Fibroblast of skin of scalp (primary cell): ENCODE measurements at places on chromosomes 16 and 17.

- DNase-seq, result no peak
Measured at GRCh38 chr17:8256291-8256690, 7.2 kb downstream of the PFAS start.

DNA sequence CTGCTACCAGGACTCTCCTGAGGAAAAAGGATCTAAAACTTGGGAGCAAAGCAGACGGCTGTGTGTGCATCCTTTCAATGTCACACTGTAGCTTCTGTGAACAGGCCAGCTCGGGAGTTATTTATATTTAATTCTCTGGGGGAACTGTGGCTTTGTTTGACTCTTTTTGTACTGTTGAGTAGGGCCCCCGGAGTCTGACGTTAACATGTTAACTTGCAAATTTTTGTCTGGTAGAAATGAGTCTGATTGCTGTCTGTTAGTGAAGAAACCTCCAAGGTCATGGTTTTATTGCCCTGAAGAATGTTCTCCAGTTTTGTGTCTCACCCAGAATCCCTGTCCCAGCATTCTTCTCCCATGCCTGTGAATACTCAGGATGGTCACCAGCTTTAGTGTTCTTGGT, 14.2 kb upstream of the KCNG4 start:
- no peak for DNase-seq

GRCh38 chr17:68511671-68512246, 471 bp upstream of the PRKAR1A start:
- peak; percentile 61 for DNase-seq

DNA sequence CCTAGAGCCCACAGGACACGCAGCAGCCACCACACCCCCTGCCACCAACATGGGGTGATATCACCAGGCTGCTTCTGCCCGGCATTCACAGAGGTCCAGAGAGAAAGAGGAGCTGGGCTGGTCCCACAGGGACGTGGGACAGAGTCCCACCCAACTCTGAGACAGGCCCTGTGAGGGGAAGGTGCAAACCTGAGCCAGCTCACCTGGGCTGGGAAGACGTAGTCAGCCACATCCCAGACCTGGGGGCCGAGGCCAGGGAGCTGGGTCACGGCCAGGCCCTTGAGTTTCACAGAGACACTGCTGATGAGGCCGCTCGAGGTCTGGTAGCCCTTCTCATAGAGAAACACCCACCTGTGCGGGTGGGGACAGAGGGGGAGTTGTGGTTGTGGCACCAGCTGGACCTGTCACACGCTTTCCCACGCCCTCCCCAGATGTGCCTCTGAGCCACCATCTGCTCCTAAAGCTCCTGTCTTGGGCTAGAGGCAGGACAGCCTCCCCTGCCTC, 11.2 kb downstream of the P2RX1 start:
- DNase-seq, result no peak

- DNase-seq, result no peak
Measured at GRCh38 chr17:10420811-10421210, 939 bp downstream of the MYH8 start.

- DNase-seq, result no peak
Measured at GRCh38 chr17:39627047-39627711, 427 bp downstream of the PPP1R1B start.

GRCh38 chr16:23428351-23428750, 24.6 kb downstream of the COG7 start:
- no peak for DNase-seq

DNA sequence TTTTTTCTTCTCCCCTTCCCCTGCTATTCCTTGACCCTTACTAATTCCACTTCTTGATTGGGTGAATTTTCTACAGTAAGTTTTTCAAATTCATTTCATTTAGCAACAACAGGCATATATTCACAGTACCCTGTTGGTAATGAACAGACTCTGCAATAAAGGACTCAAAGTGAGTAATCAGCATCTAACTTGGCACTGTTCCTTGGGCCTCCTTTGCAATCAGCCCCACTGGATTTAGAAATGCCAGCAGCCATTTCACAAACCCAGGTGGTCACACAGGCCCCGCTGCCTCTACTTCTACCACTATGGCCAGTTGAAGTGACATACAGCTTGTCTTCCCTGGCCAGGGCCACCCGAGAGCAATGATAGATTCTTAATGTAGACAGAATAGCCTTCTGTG, 113.8 kb downstream of the CYB561 start:
- no peak for DNase-seq

DNA sequence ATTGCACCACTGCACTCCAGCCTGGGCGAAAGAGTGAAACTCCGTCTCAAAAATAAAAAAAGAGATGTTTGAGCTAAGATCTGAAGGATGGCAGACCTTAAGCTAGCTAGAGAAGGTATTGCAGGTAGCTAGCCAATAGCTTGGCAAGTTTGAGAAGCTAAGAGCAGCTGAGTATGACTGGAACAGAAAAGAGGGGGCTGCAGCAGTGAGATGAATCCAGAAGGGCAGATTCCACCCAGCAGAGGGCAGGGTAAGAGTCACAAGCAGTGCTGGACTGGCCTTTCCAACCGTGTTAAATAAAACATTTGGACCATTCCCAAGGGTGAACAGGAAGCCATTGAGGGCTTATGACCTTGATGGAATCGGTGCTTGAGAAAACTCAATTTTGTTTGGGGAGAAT, 5.7 kb upstream of the PHAF1 start:
- peak; percentile 46 for DNase-seq

DNA sequence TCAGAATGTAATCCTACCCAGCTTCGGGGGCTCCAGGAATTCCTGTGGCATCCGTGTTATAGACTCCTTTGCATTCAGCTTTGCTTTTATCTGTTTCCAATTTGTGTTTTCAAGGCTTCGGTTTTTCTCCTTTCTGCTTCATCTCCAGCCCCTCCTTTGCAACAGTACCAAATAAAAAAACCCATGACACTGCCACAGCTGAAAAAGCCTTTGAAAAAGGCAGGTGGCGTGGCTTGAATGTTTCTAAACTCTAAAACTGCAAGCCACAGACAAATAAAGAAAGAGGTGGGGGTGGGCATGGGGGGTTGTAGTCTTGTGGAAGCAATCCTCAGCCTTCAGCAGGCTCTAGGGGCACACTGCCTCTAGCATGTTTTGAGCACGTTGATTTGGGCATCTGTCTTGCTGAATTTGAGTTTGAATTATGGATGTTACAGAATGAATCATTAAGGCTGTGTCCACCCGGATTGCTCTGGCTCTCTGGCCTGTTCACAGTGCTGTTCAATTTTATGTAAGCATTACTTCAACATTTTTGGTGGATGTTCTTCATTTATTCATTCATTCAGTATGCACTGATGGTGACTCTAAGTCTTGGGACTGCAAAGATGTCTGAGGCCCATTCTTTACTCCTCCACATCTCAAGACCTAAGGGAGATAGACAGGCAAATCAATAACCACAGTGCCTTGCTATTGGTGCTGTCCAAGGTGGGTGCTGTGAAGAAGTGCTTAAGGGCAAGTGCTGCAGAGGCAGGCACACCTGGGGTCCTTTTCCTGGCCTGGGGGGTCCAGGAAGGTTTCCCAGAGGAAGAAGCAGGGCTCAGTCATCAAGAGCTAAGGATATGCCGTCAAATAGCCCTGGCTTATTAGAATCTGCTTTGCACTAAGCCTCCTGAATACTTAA, 77.4 kb downstream of the CDH13 start:
- DNase-seq, result no peak

GRCh38 chr16:68992521-68992920, 112.9 kb upstream of the HAS3 start:
- peak; percentile 68 for DNase-seq

GRCh38 chr17:70172923-70173322, 3.6 kb downstream of the KCNJ2 start:
- DNase-seq, result peak; percentile 23

GRCh38 chr17:60599220-60599619, 773 bp upstream of the PPM1D start:
- DNase-seq, result no peak

DNA sequence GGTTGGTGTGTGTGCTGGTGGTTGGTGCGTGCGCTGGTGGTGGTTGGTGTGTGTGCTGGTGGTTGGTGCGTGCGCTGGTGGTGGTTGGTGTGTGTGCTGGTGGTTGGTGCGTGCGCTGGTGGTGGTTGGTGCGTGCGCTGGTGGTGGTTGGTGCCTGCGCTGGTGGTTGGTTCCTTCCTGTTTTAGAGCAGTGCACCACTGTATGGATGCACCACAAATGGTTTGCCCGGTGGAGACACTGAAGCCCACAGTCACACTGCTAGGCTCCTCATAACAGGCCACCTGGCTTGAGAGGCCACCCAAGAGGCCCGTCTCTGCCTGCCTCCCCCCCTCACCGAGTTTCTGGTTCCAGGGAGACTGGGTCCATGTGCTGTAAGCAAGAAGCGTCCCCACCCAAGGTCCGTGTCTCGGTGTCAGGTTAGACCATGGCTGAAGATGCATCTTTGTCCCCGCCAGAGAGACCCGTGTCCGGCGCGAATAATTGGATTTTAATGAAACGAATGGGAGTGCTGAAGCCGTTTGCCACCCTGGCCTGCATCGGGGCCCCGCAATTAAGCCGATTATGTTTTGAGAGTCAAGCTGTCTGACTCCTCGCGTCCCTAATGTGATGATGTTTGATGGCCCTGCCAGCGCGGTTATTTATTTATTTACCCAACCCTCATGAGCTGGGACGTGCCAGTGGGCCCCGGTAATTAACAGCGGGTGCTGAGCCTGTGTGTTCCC, 161.3 kb upstream of the GSE1 start:
- DNase-seq, result no peak

DNA sequence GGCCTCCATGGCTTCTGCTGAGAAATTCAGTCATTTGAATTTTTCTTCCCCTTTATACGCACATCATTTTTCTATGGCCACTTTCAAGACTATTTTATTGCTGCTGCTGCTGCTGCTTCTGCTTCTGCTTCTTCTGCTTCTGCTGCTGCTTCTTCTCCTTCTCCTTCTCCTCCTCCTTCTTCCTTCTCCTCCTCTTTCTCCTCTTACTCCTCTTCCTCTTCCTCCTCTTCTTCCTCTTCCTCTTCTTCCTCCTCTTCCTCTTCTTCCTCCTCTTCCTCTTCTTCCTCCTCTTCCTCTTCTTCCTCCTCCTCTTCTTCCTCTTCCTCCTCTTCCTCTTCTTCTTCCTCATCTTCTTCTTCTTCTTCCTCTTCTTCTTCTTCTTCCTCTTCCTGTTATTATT, 22.4 kb downstream of the CPD start:
- DNase-seq, result no peak

DNA sequence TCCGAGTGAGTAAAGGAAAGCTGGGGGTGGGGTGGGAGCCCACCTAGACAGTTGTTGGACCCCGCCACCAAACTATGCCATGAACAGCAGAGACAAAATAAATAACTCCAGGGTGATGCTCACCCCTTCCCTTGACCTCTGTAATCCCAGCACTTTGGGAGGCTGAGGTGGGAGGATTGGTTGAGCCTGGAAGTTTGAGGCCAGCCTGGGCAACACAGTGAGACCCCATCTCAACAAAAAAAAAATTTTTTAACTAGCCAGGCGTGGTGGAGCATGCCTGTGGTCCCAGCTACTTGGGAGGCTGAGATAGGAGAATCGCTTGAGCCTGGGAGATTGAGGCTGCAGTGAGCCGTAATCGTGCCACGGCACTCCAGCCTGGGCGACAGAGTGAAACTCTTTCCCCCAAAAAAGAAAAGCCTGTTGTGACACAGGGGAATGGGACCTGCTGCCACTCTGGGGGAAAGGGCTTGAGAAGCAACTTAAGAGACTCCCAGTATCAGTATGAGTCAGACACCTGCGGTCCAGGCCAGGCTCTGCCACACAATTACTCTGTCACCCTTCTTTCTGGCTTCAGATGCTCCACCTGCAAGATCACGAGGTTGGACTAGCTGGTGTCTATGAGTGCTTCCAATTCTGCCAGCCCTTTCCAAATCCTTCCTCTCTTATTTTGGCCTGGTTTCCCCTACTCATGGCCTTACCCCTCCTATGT, 5.0 kb downstream of the SGCA start:
- DNase-seq, result peak; percentile 27

- no peak for DNase-seq
Measured at GRCh38 chr17:19010729-19011505, 6.4 kb upstream of the FAM83G start.

GRCh38 chr17:68782789-68783188, 172.4 kb downstream of the ABCA8 start:
- peak; percentile 84 for DNase-seq

DNA sequence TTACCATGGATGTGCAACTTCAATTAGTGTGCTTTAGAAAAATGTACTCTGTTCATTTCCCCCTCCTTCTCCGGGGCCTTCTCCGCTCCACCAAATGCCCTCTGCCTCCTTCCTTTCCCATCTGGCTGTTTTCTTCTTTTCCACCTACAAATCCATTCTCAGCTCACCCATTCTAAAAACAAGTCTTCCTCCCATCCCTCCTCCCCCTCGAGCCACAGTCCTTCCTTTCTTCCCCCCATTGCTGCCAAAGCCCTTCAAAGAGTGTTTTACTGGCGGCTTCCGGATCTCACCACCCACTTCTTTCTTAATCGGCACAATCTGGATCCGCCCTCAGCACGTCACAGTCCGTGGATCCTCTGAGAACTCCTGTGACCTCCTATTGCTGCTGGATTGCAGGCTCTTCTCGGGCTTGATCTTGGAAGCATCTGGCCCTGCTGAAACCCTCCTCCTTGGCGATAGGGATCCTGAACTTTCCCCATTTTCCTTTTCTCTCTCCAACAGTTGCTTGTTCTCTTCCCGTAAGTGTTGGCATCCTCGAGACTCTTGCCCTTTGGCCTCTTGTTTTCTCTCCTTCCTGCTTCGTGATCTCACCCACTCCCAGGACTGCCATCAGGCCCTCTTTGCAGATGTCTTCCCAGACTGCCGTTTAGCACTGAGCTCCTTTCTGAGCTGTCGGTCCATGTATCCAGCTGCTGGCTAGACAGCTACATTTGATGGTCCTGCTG, 36.0 kb upstream of the FBXO47 start:
- peak; percentile 47 for DNase-seq

DNA sequence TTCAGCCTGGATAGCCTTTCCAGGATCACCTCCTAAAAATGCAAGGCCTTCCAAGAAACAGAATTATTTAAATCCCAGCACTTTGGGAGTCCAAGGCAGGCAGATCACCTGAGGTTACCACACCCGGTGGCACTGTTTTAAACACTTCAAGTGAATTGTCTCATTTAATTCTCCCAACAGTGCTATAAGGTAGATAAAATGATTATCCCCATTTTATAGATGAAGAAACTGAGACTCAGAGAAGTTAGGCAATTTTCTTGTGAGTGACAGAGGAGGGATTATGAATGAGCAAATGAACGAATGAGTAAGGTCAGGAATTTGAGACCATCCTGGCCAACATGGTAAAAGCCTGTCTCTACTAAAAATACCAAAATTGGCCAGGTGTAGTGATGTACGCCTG, 16.8 kb downstream of the THRA start:
- DNase-seq, result no peak
